ENCODE measurements at places on chromosomes 2 and 18. TPM values are rescaled to one million over a fixed set of nuclear protein-coding genes. Genes with fewer than 3 reads are reported as not detected.

GRCh38 chr2:200373973-200374416 is 67.5 kb downstream of the SPATS2L start:
- no peak for DNase-seq

DNA sequence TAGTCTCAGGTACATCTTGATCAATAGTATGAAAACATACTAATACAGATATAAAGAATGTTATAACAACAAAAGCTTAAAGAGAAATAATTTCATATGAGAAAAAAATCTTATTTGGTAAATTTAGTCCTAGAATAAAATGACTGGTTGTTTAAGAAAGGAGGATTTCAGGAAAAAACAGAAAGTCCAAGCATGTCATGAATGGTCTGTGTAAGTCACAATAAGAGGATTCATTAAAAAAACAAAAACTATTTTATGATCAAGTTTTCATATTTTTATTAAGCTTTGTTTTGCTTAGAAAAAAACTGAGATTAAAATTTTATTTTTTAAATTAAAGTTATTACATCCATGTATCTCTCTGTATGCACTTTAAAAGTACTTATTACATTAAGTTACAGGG is 353.9 kb upstream of the SPHKAP start:
- no peak for DNase-seq

DNA sequence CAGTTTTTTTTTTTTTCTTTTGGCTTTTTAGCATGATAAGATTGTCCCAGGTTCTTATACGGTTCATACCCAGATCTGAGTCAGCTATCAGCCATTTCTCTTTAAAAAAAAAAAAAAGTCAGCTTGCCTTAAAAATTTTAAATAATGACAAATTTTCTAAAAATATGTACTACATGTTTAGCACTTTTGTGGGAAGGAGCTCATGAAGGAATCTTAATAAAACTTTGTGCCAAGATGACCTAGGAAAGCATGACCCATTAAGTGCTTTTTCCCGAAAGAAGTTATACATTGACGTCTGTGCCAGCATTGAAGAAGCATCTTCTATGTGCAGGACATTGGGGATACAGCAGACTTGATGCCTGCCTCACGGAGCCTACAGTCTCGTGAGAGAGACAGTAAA is 4.5 kb upstream of the RBMS1 start:
- DNase-seq, result no peak

DNA sequence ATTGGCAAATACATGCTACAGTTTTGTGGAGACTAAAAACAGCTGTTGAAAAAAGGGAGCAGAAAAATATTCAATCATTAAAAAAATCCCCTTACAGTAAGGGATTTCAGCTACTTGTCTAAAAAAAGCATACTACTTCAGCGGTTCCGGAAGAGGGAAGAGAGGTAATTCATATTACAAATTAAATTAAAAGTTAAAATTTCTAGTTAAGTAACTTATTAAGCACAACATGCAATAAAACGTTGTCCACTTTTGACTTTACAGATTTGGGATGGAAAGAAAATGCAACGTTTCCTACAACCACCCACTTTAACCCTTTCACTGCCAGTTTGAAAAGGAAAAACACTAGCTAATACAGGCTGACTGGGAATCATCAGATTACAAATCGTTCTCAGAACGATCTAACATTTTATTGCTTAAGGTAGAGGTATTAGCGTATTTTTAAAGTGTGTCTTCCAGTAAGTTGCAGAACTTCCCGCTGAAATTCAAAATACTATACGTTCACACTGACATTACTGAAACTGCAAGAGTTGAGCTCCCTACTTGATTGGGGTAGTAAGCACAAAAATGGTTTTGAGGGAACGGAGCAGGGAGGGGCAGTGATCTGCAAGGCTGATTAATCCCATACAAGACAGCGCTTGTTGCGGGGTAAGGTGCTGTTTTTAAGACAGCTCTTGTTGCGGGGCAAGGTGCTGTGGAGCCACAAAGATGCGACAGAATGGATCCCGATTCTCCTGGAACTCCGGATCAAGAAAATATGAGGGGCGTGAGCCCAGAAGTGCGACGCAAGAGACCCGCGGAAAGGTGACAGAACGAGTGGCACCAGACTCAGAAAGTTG is 743 bp downstream of the HADHA start:
- peak; percentile 5 for DNase-seq

SERPINB10 gene
- not detected for total RNA-seq

GRCh38 chr18:50334546-50335152 is 40.2 kb upstream of the SKA1 start:
- no peak for DNase-seq

FARSB gene
- 50.6 TPM for total RNA-seq

Data from Calu3 (cell line).